ENCODE measurements at places on chromosomes 11 and 22. TPM values are rescaled to one million over a fixed set of nuclear protein-coding genes. Genes with fewer than 3 reads are reported as not detected.

- peak; percentile 54 for DNase-seq
Measured at GRCh38 chr11:66467756-66468155, 1.1 kb downstream of the PELI3 start.

DNA sequence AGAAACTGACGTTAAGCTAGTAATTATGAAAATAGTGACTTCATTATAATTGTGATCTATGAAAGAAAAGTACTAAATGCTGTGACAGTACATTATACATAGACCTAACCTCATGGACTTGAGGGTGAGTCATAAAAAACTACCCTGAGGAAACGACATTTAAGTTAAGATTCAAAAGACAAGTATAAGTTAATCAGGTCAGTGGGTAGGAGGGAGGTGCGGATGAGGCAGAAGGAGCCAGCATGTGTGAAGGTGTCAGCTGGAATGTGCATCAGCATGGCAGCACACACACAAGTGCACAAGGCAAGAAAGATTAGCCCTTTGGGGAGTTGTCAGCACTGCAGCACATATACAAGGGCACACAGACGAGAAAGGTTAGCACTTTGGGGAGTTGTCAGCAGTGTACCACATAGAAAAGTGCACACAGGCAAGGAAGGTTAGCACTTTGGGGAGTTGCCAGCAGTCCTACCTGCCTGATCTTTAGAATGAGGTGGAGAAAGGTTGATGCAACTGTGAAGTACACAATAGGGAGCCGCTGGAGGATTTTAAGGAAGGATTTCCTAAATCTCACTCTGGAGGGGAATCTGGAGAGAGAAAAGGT, 31.6 kb upstream of the CAVIN3 start:
- DNase-seq: no peak

GRCh38 chr11:78465169-78465942, 47.7 kb upstream of the GAB2 start:
- no peak for DNase-seq

DNA sequence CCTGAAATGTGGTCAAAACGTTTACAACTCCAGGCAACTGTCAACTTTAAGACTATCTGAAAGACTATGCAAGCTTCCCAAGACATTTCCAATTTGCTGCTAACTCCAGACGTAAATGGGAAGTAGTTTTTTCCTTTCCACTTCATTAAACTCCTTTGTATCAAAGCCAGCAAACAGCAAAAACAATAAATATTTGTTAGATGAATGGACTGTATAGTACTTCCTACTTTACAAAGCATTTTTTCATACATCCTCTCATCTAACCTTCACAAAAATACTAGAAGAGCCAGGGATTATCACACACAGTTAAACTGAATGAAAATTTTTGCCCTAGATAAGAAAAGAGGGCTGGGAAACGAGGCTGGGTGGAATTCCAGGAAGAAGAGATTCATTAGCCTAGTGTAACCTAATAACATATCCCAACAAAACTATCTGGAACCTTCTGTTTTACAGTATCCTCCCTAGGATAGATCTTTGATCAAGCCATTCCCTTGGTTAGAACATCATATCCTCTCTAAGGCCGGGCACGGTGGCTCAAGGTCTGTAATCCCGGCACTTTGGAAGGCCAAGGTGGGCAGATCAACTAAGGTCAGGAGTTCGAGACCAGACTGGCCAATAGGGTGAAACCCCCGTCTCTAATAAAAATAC, 10.4 kb downstream of the NUP98 start:
- no peak for DNase-seq

The HBB gene
- total RNA-seq: 77.3 TPM

The MYBPC3 gene
- total RNA-seq: 966 TPM

DNA sequence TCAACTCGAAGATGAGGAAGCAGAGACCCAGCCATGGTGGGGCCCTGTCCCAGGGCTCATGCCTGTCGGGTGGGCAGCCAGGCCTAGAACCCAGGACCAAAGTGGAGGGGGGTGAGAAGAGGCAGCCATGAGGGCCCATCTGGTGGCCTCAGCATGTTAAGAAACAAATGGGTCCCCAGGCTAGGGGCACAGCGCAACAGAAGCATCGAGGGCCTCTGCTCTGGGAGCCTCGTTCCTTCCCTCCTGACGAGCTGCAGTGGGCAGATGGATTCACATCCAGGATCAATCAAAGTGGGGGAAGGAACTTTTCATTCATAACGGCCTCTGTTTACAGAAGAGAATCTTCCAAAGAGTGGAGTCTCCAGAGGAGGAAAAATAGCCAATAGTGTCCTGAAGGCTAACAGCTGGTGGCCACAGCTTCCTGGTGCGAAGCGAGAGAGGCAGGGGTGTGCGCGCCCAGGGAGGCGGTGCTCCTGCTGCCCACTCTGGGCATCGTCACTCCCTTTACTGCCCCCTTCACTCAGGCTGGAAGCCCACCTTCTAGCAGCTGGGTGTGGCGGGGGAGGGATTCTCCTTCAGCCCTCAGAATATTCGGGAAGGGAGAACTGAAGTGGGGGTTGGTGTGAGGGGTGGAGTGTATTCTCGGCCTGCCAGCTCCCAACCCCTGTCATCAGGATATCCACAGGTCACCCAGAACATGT, 4.3 kb downstream of the CBX7 start:
- no peak for DNase-seq

GRCh38 chr11:44987506-44987905, 36.8 kb upstream of the TP53I11 start:
- no peak for DNase-seq

The TPBGL gene
- 0.42 TPM for total RNA-seq

Data from left cardiac atrium (tissue), 4 donors.